ENCODE measurements at places on chromosomes 13 and 19.

DNA sequence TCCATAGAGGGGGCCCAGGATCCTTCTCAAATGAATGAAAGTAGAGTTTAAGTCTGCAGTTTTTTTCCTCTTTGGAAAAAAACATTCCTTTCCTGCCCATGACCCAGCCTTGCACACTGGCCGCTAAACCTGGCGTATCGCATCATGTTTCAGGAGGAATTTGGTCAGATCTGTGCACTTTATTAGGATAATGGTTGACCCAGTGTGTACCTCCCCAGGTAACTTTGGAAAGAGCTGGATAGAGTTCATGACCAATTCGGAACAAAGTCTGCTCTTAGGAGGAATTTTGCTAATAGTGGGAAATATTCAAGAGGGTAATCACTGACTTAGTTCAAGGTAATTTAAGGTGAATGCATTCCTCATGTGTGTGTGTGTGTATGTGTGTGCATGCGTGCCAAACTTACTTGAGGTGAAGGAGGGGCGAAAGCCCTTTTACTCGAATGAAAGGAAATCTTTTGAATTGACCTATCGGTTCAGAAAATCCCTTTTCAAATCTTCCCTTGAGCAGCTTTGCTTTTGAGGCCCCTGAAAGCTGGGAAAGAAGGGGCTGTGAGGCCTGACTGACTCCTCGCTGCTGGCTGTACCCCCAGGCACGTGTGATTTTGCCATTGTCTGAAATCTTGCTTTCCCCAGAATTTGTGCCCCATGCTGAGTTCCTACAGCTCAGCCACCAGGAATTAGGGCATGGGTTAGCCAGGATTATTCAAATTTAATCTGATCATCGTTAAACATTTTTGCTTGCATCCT is 46.3 kb downstream of the SIPA1L3 start:
- no peaks in the 10 kb centered on the region for H3K27me3 ChIP-seq
- no peaks in the 10 kb centered on the region for H3K36me3 ChIP-seq
- H3K27ac ChIP-seq = no peak overlapping the region
- H3K4me1 ChIP-seq = no peaks in the 10 kb centered on the region

GRCh38 chr13:110713981-110714796 is 689 bp downstream of the ING1 start:
- peak overlapping the region; percentile 90 for H3K4me3 ChIP-seq
- H3K4me1 ChIP-seq = peaks cover 16% of the 10 kb centered on the region
- H3K27me3 ChIP-seq = no peaks in the 10 kb centered on the region
- peaks cover 2% of the 10 kb centered on the region for H3K36me3 ChIP-seq

DNA sequence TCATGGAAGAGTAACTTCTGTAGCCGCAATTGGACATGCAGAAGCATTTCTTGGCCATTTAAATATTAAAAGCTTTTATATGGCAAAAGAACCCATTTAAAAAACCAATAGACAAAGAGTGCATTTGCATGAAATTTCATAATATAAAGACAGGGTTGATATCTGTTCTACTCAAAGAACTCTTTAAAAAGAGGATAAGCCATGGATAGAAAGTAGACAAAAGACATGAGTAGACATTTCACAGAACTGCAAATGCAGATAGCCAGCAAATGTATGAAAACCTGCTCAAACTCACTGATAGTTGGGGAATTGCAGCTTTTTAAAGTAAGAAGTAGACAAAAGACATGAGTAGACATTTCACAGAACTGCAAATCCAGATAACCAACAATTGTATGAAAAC is 218.1 kb downstream of the SHISA2 start:
- H3K27ac ChIP-seq = no peak overlapping the region
- H3K4me3 ChIP-seq = no peak overlapping the region
- H3K36me3 ChIP-seq = no peaks in the 10 kb centered on the region
- DNase-seq = no peak

DNA sequence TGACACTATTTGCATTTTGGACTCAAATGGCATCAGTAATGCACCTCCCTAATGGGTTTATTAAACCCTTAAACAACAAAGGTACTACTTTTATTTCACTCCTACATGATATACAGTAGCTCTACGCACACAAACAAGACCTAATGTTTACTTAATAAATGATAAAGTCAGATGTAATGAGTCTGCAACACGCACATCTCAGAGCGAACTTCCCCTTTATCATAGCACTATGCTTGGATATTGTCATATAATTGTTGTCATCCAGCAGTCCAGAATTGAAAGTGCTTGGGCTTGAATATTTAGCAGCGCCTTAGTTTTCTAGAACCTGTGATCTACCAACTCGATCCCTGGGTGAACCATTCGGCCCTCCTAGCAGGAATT is 772 bp downstream of the PARP4 start:
- H3K27ac ChIP-seq = peak overlapping the region; percentile 97
- peaks cover 27% of the 10 kb centered on the region for H3K36me3 ChIP-seq
- peak overlapping the region; percentile 85 for H3K4me3 ChIP-seq
- H3K4me1 ChIP-seq = peaks cover 23% of the 10 kb centered on the region
- peaks cover 8% of the 10 kb centered on the region for H3K27me3 ChIP-seq
- DNase-seq = no peak

All from activated T-helper 2 cell treated with anti-CD3 and anti-CD28 coated beads, Interferon-gamma antibody, Interleukin-2, Interleukin-4, amounts not matched to agents 10 μg/mL and 5 μg/mL and 100 μg/mL, durations not matched to agents 14 hours and 24 hours and 36 hours (primary cell).